ENCODE measurements at places on chromosomes 5 and 9.

DNA sequence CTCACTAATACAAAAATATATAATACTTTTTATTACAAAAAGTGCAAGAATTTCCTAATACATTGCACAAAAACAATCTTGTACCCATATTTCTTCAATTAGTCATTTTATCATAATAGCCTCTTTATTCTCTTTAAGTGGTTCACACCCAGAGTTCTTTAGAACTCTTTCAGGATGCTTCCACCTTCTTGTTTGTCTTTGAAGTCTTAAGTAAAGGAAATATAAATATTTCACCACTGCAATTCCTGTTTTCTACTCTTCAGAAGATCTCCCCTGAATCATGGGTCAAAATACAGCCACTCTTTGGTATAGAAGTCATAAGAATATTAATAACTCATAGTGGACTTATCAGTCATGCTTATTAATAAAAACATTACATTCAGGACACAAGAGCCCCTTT lies 293.0 kb downstream of the ATPSCKMT start:
- DNase-seq, result no peak

DNA sequence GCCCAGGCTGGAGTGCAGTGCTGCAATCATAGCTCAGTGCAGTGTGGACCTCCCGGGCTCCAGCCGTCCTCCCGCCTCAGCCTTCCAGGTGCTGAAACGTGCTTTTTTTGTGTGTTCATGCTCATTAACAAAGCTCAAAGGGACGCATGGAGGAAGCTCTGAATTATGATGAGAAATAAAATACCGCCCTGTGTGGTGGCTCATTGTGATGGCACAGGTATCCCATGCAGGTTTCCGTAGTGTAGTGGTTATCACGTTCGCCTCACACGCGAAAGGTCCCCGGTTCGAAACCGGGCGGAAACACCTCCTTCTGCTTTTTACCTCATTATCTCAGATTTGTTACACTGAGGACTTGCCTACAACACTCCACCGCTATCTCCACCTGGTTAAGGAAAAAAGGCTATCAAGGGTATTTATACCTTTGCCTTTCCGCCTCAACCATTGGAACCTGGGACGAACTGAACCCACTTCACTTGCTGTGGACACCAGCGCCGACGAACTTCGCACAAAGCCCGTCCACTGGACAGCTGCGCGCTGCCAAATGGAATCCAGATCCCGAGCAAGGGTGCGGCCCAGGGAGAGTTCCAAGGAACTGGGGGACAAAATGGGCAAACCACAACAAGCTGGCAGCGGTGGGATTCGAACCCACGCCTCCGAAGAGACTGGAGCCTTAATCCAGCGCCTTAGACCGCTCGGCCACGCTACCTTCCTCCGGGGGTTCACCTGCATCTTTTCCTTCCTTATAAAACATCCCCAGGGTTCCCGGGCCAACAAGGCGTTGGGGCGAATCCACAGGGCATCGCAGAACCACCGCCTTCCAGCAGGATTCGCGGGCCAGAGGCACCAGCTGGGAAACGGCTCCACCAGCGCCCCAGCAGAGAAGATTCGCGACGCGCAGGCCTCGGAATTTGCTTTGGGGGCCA lies 26.3 kb downstream of the OR2V2 start:
- no peak for DNase-seq

DNA sequence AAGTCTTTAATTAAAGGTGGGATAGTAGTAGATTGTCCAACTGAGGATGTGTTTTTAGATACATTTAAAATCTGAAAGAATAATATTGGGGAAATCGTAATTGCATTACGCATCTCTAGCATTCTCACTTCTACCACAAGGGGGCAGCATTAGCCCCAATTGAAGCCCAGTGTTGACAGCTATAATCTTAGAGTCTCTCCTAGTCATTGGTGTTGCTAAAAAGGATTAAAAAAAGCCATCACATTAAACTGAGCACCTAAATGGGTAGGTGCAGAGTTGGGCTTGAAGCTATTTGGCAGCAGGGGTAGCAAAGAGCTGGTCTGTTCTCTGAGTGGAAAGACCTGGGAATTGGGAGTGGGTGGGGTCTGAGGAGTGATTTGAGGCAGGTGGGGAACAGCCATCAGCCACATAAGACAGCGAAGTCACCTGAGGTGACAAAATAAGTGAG lies 177.2 kb downstream of the OSTF1 start:
- peak; percentile 12 for DNase-seq

GRCh38 chr5:123382252-123382651 lies 41.0 kb downstream of the CEP120 start:
- DNase-seq, result no peak

DNA sequence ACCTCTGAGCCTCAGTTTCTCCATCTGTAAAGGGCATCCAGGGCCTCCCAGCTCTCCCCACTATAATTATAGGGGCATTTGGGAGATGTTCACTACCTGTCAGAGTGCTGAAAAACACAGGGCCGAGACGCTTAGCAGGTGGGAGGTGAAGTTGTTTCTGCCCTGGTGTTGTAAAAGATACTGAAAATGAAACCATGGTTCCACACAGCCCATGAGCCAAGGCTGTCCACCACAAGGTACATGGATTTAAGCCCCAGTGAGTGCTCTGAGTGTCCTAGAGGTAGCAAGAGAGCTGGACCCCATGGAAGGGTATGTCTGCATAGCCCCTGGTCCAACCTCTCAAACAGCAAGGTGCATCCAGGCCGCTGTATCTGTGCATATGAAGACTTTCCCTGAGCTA lies 137.5 kb downstream of the C5orf15 start:
- DNase-seq, result no peak

DNA sequence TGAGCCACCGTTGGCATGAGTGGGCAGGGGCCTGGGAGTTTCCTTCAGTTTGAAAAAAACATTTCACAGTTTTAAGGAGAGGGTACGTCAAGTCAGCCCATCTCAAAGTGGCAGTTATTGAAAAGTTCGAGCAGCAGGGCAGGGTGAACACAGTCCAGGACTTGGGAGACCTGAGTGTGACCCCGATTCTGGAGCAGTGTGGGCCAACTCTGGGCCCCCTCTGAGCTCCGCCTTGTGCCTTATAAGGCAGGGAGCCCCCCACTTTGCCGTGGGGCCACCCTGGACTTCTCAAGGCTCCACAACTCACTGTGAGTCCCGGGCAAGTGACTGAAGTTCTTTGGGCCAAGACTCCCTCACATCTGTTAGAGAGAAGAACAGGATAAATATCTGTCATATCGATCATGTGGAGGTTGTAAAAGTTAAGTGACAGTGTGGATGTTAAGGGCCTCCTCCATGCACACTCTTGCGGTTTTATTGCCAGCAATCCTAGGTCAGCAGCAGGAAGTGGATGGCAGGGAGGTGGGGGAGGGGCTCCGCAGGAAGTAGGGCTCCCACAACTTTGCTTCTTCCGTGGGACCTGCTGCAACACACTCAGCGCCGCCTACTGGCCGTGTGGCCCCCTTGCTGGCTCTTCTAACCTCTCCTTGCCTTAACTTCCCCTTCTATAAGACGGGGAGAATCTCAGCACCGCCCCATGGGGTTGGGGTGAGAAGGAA lies 38.4 kb downstream of the HRH2 start:
- peak; percentile 34 for DNase-seq

DNA sequence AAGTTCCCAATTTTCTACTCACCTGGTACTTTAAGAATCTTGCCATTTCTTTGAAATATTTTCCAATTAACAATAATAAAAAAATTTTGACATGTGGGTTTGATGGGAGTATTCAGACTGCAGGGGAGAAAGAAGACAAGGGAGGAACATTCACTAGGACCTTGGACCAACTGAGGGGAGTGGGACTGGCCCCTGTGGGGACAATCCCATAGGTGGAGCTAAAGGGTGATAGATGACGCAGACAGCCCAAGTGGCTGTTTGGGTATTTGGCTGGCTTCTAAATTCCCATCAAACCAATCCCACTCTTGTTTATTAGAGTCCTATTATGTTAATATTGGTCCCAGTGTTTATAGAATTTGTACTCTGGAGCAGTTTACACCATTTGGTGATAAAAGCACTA lies 65.3 kb downstream of the KCNN2 start:
- DNase-seq, result no peak

DNA sequence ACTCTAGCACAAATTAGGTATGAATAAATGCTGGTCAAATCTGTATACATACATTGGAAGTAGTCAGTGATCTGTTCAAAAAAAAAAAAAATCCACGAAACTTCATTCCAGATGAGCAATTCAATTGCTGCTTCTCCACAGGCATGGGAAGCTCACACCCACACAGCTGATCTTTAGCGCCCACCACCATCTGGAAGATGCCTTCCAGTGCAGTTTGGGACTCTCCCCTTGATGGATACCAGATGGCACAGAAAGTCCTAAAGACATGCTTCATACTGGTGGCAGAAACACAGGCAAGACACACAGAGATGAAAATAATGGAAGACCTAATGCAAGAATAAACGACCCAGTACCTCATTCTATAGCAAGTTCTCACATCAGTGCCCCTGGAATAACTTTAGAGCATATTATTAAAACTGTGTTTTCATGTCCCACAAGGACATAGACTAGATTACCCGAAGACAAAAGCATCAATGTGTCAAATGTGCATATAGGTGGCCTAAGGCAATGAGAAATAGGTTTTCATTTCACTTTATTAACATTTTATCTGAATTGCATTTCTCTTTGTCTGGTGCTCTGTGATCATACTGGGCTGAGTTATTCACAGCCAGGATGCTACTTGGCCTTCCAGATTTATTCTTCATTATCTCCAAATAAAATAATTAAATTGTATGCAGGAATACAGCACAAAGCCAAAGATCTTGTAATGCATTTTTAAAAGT lies 135.4 kb upstream of the TAS2R1 start:
- DNase-seq, result no peak

GRCh38 chr5:135398160-135398854 lies 724 bp downstream of the MACROH2A1 start:
- DNase-seq, result no peak

Measured in stimulated activated CD8-positive, alpha-beta memory T cell treated with anti-CD3 and anti-CD28 coated beads, Interleukin-15, amount 100 ng/mL, for 1 hour (primary cell).